ENCODE measurements at places on chromosomes 11 and 22.
A peak's percentile ranks its signal among the peaks of the same experiment; 100 is the strongest.

- no peak for DNase-seq
These were observed 29.5 kb downstream of the APOL5 start for GRCh38 chr22:35746946-35747703.

DNA sequence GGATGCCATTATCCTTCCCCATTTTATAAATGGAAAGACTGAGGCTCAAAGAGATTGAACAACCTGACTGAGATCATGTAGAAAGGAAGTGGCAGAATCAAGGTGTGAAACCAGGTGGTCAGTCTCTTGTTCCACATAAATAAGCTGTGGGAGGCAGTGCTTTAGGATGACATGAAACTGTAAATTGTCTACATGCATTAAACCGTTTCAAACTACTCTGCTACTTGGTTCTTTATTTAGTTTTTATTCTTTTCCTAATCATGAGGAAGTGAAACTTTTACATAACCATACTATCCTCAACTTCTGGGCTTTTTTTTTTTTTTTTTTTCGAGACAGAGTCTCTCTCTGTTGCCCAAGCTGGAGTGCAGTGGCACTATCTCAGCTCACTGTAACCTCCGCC lies 34.9 kb downstream of the CADM1 start:
- DNase-seq: no peak

DNA sequence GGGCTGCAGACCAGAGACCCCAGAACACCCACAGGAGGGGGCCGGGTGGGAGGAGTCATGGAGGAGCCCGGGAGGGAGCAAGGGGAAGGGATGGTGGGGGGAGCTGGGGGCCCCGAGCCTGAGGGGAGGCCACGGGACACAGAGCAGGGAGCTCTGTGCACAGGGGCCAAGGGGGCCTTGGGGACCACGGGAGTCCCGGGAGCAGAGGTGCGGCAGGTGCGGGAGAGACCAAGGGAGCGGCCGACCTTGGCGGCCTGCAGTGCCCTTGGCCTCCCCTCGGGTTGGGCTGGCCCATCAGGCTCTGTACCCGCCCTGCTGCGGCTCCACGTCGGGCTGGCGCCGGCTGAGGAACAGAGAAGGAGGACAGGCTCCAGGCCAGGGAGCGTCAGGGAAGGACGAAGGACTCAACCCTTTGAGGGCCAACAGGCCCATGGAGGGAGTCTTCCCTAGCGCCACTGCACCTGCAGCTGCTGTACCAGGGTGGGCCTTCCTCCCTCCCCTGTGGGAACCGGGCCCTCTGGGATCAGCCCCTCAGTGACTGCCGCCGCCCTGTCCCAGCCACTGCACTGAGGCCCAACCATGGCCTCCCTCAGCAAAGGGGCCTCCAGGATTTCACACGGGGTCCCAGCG lies 17.8 kb upstream of the BRSK2 start:
- no peak for DNase-seq

DNA sequence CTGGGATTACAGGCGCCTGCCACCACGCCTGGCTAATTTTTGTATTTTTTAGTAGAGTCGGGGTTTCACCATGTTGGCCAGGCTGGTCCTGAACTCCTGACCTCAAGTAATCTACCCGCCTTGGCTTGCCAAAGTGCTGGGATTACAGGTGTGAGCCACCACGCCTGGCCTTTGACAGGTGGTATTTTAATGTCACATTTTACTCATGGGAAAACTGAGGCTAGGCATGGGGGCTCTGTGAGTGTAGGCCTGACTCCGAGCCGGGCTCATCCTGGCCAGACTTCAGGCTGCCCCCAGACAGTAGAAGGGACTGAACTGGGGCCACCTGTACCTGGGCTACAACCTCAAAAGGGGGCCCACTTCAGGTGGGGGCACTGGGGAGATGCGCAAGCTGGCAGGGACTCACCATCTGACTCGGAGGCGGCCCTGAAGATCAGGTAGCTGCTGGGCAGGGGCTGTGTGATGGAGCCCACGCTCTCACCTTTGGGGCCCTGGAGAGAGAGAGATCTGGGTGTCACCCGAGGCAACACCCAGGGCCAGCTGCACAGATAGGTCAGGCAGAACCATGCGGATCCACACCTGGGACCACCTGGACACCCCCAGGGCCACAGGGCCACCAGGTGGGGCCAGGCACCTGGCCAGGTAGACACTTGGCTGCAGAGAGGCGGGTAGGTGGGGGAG lies 45.8 kb downstream of the OSBPL5 start:
- peak; percentile 24 for DNase-seq

DNA sequence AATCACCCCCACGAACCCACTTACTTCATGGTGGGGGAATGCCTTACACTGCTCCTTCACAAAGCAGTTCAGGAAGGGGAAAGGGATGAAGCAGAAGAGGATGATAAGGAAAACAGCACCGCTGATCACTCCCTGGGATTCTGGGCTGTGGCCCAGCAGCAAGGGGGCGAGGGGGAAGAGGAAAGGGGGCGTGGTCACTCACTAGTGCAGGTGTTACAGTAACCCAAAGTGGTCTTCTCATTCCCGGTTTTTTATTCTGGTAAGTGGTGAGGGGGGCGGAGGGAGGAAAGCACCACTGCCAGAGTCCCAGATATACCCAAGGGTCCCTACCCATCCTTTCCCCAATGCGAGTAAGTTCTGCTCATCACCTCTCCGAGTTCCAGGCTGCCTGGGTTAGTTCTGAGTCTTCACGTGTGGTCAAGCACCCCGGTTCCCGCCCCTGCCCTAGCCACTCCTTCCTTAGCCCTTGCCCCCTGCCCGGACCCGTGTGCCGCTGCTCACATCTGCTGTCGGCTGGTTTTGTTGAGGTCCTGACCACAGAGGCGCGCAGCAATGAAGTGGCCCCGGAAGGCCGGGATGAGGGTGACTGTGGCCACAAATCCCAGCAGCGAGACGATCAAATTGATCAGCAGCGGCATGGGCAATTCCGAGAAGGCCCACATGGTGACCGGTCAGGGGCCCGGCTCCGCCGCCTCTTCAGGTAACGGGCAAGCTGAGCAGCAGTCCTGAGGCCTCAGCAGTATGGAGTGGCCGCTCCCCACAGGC lies 477 bp downstream of the DPAGT1 start:
- DNase-seq: no peak

DNA sequence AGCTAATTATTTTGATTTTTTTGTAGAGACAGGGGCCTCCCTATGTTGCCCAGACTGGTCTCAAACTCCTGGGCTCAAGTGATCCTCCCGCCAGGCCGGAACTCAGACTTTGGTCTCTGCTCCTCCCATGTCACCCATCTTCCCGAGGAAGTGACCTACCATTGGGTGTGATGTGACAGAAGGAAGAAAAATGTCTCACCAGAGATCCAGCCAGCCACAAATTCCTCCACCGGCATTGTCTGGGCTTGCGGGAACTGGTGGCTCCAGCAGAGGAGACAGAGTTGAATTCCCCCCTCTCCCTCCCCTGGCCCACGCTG lies 772 bp downstream of the SLC25A45 start:
- no peak for DNase-seq

DNA sequence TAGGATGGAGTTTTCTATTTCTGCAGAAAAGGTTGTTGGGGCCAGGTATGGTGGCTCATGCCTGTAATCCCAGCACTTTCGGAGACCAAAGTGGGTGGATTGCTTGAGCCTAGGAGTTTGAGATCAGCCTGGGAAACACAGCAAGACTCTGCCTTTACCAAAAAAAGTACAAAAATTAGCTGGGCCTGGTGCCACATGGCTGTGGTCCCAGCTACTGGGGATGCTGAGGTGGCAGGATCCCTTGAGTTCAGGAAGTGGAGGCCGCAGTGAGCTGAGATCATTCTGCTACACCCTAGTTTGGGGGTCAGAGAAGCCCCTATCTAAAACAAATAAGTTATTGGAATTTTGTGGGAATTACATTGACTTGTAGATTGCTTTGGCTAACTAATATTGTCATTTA lies 71.7 kb downstream of the FDX1 start:
- DNase-seq: no peak

DNA sequence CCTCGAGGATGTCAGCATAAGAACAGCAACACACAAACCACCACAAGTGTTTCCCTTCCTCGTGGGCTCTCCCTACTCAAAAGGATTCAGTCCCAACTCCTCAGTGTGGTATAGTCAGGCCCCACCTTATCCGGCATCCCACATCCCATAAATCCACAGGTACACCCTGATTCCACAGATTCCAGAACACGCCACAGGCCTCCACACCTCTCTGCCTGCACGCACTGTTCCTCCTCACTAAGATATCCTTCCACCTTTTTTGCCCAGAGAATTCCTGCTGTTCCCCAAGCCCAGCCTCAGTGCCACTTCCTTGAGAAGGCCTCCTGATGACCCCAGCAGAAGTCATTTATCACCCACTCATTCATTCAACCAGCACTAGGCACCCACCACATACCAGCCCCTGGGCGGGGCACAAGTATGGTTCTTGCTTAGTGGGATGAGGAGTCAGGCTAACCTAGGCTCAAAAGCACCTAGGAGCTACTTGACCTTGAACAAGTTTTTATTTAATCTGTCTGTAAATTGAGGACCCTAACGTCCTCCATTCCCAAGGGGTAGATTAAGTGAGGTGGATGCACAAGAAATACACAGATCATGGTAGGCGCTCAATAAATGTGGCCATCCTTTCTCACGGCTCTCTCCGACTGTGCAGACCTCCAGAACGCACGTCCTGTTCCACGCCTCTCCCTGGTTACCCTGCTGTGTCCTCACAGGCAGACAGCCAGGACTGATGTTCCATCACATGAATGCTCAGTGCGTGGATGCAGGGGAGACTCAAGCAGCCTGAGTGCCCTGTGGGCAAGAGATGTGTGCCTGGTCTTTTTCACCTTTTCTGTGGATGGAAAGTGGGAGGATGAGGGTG lies 2.1 kb upstream of the KCNJ4 start:
- no peak for DNase-seq

- no peak for DNase-seq
These were observed 80.5 kb downstream of the GRAMD1B start for GRCh38 chr11:123510579-123510905.

- no peak for DNase-seq
These were observed 41.7 kb downstream of the CCDC83 start for GRCh38 chr11:85896876-85897275.

DNA sequence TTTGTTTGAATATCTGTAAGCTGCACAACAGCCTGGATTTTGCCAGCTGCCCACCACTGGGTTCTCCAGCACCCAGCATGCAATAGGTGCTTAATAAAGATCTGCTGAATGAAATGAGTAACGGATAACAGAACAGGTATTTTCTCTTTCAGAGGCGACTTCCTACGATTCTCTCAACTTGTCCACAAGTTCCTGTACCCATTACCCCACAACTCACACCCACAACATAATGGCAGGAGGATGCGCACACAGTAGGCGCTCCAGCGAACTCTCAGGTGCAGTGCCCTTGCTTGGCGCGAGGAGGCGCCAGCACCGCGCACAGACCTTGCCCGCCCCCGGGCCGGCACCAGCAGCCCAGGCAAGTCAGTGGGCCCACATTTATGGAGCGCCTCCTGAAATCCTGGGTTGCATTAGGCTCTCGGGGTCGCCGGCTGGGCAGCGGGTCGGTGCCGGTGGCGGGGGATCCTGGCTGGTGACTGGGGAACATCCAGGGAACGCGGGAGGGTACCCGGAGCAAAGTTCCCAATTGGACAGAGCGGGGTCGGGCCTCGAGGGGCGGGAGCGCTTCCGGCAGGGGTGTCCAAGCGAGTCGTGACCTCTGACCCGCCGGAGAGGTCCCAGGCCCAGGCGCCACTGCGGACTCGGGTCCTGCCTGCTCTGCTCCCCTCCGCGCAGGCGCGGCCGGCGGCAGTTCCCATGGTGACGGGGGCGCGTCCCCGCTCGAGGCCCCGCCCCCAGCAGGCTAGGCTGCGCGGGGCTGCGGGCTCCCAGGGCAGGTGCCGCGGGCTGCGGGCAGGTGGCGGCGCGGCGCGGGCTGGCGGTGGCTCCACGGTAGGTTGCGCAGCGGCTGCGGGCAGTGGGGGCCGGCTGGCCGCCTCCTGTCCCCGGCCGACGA lies at the start of gene KIAA1671:
Gene KIAA1671, plus strand, starts transcription at position 775 of the 895 bp plus-strand sequence. CDS start 75,284 bp downstream, outside the sequence.
- DNase-seq: peak; percentile 84

DNA sequence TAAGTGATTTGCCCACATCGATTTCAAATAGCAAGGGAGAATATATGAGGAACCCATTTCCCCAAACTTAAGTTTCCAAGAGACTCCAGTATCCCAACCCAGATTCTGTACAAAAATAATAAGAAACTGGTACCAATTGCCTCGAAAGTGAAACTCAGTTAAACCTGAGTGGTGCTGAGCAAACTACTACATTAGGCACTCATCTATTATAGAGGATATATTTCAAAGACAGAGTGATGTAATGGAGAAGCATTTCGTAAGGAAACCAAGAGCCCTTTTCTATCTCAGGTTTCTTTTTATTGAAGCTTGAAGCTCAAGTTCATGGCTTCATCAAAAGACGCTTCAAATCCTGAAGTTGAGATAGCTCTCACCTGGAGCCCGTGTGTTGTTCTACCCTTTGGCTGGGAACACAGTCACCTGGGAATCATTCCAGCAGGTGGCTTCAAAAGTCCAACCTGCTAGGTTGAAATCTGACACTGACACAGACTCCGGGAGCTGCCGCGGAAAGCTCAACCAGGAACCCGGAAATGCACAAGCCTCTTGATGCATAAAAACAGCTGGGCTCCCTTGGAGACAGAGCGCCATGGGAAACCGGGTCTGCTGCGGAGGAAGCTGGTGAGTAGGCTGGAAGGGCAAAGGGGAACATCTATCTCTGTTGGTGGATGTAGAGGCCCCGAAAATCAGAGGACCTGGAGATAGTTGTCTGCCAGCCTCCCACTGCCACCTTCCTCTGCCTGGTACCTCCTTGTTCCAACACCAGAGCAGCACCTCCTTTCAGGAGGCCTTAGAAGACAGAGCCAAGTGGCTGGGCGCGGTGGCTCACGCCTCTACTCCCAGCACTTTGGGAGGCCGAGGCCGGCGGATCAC lies at the start of gene C11orf52:
Gene C11orf52, plus strand, starts transcription at position 524 of the 867 bp plus-strand sequence. Its CDS starts 60 bp downstream, at position 584.
- DNase-seq: peak; percentile 64

DNA sequence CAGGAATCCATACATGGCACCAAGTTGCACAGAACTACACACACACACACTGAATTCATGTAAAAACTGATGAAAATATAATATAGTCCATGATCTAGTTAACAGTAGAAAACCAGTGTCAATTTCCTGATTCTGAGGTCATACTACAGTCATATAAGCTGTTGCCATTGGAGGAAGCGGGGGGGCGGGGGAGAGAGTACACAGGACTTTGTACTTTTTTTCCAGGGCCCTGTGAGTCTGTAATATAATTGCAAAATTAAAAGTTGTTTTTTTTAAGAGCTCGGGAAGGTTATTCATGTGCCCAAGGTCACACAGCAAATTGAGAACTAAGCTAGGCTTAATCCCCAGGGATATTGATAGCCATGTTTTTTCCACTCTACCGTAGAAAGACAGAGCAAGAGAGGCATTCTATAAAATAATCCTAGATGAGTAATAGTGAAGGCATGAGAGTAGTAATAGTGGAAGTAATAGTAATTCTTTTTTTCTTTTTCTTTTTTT lies 312.3 kb downstream of the MN1 start:
- no peak for DNase-seq

GRCh38 chr11:62516736-62517371 lies 29.8 kb downstream of the AHNAK start:
- DNase-seq: no peak

- DNase-seq: no peak
These were observed 9.5 kb downstream of the CDC42BPG start for GRCh38 chr11:64834723-64835615.

- DNase-seq: no peak
These were observed 344.7 kb downstream of the BUD13 start for GRCh38 chr11:116427903-116428637.

- no peak for DNase-seq
These were observed 80.6 kb downstream of the PPP6R3 start for GRCh38 chr11:68541116-68541515.

All from left hindlimb (tissue), 1 donor.